ENCODE measurements at places on chromosomes 16 and 17.

GRCh38 chr17:42199416-42200011 lies 5.2 kb upstream of the GHDC start:
- DNase-seq: no peak

GRCh38 chr17:41403404-41404023 lies 6.1 kb upstream of the KRT31 start:
- DNase-seq: no peak

DNA sequence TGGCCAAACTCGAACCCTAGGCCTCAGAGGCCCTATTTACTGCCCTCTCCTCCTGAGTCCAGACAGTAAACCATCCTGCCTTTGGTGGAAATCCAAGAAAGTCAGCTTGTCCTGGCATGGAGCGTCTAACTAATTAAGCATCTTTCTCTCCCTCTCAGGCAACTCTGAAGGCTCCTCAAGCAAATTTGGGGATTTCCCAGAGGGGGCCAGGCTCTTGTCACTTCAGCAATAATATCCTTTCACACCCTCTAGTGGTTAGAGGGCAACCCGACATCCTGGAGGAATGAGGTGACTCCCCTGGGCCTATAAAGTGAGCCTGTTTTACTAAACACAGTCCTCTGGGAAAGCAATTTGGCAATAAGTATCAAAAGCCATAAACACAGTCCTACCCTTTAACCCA lies 60.4 kb downstream of the NOG start:
- DNase-seq: no peak

- no peak for DNase-seq
These were observed 479.3 kb downstream of the KCNJ18 start for GRCh38 chr17:22171631-22172030.

GRCh38 chr16:80347900-80348299 lies 192.9 kb upstream of the DYNLRB2 start:
- DNase-seq: peak; percentile 14

GRCh38 chr16:22373662-22374310 lies 633 bp downstream of the CDR2 start:
- DNase-seq: no peak

DNA sequence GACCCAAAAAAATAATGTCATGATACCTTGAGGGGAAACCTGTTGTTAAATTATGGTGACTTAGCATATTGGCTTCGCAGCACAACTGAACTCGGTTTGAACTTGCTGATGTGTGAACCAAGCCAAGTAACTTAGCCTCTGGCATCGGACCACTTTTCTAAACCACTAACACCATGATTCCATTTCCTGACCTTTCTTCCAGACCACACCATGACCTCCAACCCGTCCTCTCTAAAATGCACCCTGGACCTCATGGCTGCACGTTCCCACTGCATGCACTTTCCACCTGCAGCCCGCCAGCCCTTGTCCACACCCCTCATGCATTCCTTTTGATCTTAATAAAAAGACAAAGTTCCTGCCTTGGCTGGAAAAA lies 29.3 kb downstream of the DYNLRB2 start:
- DNase-seq: no peak

GRCh38 chr17:9383826-9384225 lies 191.8 kb downstream of the STX8 start:
- no peak for DNase-seq

- no peak for DNase-seq
These were observed 3.6 kb downstream of the MAP2K4 start for GRCh38 chr17:12024327-12024726.

DNA sequence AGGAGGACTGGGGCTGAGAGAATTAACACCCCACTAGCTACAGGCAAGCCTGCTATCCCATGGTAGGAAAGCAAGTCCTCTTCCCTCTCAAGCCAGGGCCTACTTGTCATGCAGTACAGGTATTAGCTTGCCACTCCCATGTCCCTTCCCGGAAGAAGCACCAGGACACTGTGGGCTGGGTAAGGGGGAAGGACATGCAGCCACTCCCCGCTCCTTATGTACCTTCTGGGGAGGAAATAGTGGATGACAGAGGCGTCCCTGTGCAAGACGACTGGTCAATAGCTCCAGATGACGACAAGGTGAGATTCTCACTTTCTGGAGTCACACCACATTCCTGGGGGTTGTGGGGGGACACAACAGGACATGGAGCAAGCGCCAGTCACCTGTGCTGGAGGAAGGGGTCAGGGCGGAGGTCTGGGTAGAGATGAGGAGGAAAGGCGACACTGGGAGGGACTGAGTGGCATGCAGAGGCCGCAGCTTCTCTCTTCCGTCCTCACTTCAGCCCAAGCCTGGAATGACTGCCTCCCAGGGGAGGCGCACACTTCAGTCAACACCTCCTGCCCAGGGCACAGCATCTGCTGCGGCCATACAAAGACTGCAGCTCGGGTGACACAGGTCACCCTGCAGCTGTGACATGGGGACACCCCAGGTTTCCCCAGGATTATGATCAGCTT lies 15.1 kb upstream of the FOXJ1 start:
- no peak for DNase-seq

DNA sequence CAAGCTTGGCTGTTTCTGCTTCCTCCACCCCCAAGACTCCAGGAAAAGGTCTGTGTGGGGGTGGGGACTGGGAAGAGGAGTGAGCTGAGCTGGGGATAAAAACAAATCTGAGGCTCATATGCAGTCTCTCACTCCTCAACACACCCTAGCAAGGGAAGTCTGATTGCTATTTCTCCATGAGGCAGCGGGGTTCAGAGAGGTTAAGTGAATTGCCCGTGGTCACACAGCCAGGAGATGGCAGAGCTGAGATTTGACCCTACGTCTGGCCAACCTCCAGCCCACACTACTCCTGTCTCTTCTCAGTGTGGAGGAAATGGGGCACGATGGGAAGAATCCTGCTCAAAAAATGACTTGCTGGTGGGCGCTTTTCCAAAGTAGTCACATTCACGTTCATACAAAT lies 4.8 kb upstream of the ABCC3 start:
- no peak for DNase-seq

GRCh38 chr16:13138528-13138927 lies 237.1 kb downstream of the SHISA9 start:
- no peak for DNase-seq

- no peak for DNase-seq
These were observed 118.5 kb upstream of the ZNF267 start for GRCh38 chr16:31754998-31755615.

GRCh38 chr17:75843577-75844529 lies at the start of gene UNC13D:
Gene UNC13D, minus strand, starts transcription at chr17:75844404. Its CDS starts 67 bp downstream, at chr17:75844337.
- DNase-seq: no peak

GRCh38 chr16:31074814-31075183 lies 577 bp downstream of the ZNF646 start:
- no peak for DNase-seq

- DNase-seq: no peak
These were observed 559.5 kb upstream of the CDH11 start for GRCh38 chr16:65681406-65681805.

- DNase-seq: no peak
These were observed 913 bp upstream of the PRR14 start for GRCh38 chr16:30649725-30650368.

- no peak for DNase-seq
These were observed 363.6 kb downstream of the HS3ST3B1 start for GRCh38 chr17:14664511-14664910.

- no peak for DNase-seq
These were observed 11.5 kb upstream of the TPPP3 start for GRCh38 chr16:67404740-67405226.

GRCh38 chr17:13642188-13642587 lies 40.5 kb upstream of the HS3ST3A1 start:
- DNase-seq: no peak

- DNase-seq: no peak
These were observed 420.4 kb downstream of the WWOX start for GRCh38 chr16:78519896-78520295.

DNA sequence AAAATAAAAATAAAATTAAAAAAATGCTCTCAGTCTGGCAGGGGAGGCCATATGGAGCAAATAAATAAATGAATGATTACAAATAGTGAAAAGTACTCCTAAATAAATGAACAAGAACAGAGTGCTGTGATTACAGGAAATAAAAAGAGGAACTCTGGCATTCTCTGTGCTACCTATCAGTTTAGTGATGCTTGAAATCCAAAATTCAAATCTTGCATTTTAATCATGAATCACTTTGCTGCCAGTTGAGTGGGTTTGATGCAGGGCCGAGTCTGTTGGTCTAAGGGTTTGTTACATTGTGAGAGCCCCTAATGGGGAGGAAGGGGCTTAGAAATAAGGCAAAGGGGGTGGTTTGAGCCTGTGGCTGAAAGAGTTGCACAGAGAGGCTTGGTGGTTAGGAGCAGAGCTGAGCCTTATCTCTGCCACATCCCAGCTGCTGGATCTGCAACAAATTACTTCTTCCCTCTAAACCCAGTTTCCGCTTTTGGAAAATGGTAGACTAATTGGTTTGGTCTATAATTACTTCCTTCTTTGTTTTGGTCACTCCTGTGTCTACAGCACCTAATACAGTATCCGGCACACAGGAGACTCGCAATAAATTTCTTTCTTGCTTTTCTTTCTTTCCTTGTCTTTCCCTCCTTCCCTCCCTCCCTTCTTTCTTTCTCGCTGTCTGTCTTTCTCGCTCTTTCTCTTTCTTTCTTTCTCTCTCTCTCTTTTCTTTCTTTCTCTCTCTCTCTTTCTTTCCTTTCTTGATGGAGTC lies 6.3 kb upstream of the ABCC1 start:
- no peak for DNase-seq
